WTC11 (cell line): ENCODE measurements at places on chromosomes 4 and X. TPM values are rescaled to one million over a fixed set of nuclear protein-coding genes. Genes with fewer than 3 reads are reported as not detected.

DNA sequence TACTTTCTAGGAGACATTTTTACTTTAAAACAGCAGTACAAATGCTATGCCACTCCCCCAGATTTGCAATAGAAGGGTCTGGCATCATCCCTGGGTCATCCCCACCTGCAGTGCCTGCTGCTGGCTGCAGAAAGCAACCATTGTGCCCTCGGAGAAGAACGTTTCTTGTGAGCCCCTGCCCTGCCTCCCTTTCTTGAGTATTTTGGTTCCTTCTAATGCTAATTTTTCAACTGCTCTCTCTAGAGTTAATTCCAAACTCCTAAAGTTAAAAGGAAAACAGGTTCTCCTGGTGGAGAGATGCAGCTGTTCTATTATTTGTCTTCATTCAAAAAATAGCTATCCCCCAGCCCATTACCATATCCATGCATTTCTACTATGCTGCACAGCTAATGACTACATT is 107.1 kb downstream of the IDS start:
- peak; percentile 21 for DNase-seq

The MAGEC1 gene
- total RNA-seq: 0.07 TPM in 1 of 3 replicates, not detected in the others

The CT45A3 gene
- not detected in 3 replicates for total RNA-seq

The PF4V1 gene
- total RNA-seq: not detected in 3 replicates

DNA sequence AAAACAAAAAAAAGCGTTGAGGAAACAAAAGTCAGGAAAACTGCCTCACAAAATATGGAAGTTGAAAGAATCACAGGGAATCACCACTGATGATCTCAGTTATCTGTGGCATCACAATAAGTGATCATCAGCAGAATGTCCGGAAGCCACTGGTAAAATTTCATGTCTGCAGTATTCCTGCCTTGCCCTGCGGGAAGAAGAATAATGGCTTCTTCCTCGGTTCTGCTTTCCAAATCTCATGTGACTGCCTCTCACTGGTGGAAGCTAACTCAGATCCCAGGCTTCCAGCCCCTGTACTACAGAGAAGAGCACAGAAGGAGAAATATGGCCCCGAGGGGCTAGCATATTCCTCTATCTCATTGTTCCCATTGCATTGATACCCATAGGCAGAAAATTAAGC is 12.7 kb upstream of the ZNF330 start:
- DNase-seq: no peak

GRCh38 chr4:84498203-84498934 is 723 bp downstream of the NKX6-1 start:
- DNase-seq: peak; percentile 41

DNA sequence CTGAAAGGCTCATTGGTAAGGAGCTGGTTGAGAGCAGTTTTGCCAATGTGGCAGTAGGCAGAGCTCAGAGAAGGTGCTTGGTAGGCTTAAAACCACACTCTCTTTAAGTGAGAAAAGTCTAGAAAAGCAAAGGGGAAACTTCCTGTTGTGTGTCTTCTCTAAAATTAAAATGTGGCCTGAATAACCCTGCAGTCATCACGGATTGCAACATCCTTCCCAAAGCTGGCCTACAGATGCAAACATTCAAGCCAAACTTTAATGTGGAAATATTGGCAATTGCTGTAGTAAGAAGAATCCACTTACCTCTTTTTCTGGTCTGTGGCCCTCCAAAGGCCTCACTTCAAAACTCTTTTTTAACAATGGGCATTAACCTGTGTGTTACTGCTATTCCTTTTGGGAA is 348.5 kb downstream of the OPHN1 start:
- DNase-seq: no peak

- peak; percentile 46 for DNase-seq
Observed at GRCh38 chr4:165700855-165701254, 172.2 kb upstream of the TLL1 start.

The CFAP97 gene
- 35.2 to 40.3 TPM (median 36.1 TPM) in 3 replicates for total RNA-seq

DNA sequence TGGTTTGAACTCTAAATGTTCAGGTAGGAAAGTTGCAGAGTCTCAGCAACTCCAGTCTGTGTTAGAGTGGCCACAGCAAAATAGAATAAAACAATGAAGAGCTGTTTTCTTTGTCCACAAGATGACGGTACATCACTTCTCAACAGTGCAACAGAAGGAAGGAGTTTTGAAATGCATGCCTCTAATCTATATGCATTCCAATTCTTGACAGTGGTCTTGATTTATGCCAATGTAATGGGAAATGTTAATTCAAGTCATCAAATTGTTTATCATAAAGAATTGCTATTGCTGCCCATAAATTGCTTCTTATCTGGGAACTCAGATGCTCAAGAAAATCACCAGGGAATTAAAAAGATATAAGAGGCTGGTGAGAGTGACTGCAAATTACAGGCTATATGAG is 195.5 kb upstream of the PRPS2 start:
- DNase-seq: no peak

The TLR10 gene
- 0.30 TPM in 1 of 3 replicates, not detected in the others for total RNA-seq

DNA sequence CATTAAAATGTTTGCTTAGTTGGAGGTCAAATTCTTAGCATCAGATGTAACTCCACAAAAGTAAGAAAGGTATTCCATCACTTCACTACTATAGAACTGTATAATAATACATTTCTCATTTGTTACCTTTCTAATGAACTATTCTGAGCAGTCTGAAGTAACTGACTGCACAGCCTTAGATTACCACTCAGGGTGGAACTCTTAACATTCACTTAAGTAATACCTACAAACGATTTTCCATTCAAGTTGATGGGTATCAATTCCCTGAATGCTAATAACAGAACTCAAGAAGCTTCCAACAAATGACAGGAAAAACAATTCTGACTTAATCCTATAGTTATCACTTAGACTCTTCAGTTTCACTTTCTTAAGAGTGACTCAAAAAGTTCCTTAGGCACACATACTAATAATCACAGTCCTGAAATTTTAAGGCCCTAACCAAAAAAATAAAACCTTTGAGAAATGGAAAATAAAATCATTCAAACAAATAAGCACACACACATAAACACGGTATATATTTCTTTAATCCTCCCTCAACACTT is 20.9 kb downstream of the HNRNPD start:
- DNase-seq: no peak

DNA sequence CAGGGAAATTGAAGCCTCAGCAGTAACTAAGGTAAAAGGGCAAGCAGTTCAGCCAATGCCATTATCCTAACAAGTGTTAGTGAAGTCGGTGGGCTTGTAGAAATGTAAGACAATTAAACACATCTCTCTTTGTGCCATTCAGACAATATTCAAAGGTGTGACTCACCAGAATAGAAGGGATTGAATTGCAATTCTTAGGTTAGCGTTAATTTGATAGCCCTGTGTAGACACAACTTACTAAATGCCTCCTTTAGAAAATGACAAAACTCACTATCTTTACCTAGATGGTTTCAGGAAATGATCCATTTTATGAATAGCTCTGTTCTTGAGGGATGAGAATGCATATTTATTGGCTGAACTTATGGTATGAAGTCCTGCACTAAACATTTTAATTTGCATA is 35.2 kb downstream of the RPA4 start:
- no peak for DNase-seq

- DNase-seq: peak; percentile 24
Observed at GRCh38 chr4:138910914-138911336, 104.7 kb upstream of the NOCT start.

The ZXDA gene
- total RNA-seq: 3.2 to 3.6 TPM (median 3.3 TPM) in 3 replicates

DNA sequence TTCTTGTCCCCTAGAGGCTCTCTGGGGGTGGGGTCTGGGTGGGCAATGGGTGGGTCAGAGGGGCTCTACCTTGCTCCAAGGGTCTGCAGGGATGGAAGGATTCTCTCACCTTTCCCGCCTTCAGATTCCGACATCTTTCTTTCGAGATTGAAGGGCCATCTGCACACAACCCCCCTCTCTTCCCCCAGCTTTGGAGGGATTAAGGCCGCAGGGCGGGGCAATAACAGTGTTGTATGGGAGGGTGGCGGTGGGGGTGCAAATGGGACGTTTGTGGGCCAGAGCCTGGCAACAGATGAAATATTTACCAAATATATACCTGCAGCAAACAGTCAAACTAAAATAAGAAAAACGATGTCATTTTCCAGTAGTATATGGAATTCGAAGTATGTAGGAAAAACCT is at the start of gene CACNA1F:
Gene CACNA1F, minus strand, starts transcription at position 165 of the 400 bp plus-strand sequence. Its CDS starts 31 bp downstream, at position 134.
- no peak for DNase-seq

- peak; percentile 19 for DNase-seq
Observed at GRCh38 chrX:53223955-53224859, 800 bp downstream of the KDM5C start.

The PARM1 gene
- total RNA-seq: 3.5 to 6.3 TPM (median 4.1 TPM) in 3 replicates

DNA sequence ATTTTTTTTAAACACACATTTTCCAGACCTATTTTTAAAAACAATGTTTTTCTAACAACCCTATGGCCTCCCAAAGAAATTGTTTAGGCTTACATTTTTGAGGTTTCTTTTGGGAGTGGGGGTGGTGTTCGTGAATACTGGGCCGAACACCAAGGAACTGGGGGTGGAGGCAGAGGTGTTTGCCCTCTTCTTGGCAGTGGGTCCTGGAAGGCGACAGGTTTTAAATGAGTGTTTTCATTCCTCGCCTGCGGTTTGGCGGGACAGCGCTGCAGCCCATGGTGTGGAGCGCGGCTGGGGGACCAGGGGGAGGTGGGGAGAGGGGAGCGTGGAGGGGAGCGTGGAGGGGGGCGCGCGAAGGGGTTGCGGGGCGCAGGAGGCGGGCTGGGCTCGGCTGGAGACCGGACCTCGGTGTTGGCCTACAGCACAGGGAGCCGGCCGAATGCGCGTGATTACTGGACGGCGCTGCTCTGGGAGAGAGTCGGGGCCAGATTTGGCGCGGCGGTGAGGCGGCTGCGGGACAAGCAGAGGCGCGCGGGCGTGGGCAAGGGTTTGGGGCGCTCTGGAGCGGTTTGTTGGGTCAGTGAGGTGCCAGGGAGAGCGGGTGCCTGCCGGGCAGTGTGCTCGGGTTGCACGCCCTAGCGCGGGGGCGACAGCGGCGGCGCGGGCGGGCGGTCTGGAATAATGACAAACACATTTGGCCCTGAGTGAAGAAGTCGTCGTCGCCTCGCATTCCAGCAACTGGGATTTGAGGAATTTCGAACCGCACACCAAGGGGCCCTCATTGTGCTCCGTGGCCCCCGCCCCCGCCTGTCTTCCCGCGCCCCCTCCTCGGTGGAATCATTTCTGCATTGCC is 764 bp downstream of the PDGFRA start:
- DNase-seq: peak; percentile 38

DNA sequence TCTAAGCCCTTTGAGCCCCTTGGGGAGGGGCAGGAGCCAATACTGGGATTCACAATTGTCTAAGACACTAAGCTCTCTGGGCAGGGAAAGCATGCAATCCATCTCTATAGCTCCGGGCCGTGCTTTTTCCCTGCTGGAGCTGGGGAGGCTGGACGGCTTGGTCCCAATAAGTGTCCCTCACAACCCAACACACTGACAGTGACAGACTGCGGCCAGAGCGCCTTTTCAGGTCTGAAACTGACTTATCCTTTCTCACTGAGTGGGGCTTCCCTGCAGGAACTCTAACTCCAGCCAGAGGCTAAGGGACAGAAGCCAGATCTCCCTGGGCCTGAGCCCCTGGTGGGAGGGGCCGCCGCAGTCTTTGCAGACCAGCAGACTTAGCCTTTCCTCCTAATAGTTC is 146.6 kb upstream of the PBDC1 start:
- DNase-seq: no peak

DNA sequence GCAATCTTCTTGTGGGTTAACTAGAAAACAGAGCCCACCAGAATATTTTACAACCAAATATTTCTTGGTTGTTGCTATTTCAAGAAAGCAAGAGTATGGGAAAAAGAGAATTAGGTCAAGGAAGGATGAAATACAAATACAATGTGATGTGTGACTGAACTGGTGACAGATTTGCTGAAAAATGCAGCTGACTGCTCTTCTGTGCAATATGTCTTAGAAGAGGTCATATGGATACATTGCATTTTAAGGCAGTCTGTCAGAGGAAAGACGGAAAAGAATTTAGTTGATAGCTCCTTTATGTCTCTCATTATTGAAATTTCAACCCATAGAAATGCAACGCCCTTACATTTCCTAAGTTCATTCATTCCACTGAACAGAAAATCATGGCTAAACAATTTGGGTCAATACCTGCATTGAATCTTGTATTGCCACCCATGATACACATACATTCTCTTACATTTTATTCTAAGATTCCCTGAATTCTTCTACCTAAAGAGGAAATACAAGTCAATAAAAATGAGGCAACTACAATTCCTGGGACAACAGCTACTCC is 423.1 kb downstream of the ADAM29 start:
- DNase-seq: no peak

The NAA11 gene
- total RNA-seq: 0.09 TPM in 1 of 3 replicates, not detected in the others

DNA sequence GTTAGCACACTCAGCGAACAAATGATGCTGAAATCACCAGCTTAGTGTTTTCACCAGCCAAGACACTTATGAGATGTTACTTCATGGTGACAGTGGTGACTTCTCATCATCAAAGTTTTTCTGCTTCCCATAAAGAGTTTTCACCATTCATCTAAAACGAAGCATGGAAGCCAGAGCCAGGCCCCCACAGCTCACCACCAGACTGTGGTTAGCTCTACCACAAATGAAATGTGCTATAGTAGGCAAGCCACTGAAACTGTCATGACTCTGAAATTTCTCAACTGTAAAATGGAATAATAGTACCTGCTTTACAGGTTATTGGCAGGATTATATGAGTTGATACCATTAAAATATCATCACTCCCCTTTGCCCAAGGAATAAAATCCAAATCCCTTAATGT is 56.4 kb upstream of the HHIP start:
- DNase-seq: no peak

The SSX7 gene
- not detected in 3 replicates for total RNA-seq

GRCh38 chr4:8695237-8696219 is 103.0 kb downstream of the CPZ start:
- DNase-seq: no peak

GRCh38 chr4:26959654-26960047 is 99.0 kb downstream of the STIM2 start:
- DNase-seq: no peak

DNA sequence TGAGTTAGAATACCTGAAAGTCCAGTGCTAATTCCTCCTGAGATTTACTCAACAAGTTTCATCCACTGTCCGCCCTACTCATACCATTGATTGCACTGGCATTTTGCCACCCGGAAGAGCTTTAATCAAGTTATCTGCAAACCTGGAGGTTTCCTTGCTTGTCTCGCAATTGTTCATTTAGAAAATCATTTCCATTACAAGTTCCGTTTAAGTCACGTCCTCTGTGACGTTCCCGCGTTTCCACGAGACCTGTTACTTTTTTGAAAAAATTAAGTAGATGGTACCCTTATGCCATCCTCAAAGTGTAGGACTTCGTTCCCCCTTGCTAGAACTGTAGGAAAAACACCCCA is 761 bp upstream of the FRYL start:
- DNase-seq: no peak

DNA sequence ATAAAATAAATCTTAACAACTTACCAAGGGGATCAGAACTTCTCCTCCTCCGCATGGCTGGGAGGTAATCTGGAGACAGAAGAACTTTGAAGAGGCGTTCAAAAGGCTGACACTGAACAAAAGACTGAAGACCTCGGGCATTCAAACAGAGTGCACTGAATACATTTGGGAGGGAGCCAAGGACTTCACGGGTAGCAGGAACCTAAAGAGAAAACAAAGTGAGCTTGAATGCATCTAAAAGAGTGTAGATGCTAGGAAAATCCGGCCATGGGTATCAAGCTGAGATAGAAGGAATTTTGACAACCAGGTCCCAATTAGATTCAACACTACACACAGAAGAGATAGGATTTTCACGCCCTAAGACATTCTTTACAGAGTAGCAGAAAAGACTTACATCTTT is 69.6 kb downstream of the HUWE1 start:
- DNase-seq: no peak

GRCh38 chrX:27276751-27277150 is 186.4 kb downstream of the PPP4R3C start:
- DNase-seq: no peak
